NCI-H446 (cell line): ENCODE measurements at places on chromosomes 12 and 14.
A peak's percentile ranks its signal among the peaks of the same experiment; 100 is the strongest.

GRCh38 chr14:69713209-69713781 is 53.6 kb upstream of the SRSF5 start:
- DNase-seq = no peak

GRCh38 chr12:124442772-124443445 is 124.5 kb downstream of the NCOR2 start:
- DNase-seq = no peak

- DNase-seq = no peak
These were observed 1.1 kb downstream of the PPP1R1A start for GRCh38 chr12:54587315-54587873.

- no peak for DNase-seq
These were observed 119.8 kb upstream of the SFSWAP start for GRCh38 chr12:131591136-131591535.

DNA sequence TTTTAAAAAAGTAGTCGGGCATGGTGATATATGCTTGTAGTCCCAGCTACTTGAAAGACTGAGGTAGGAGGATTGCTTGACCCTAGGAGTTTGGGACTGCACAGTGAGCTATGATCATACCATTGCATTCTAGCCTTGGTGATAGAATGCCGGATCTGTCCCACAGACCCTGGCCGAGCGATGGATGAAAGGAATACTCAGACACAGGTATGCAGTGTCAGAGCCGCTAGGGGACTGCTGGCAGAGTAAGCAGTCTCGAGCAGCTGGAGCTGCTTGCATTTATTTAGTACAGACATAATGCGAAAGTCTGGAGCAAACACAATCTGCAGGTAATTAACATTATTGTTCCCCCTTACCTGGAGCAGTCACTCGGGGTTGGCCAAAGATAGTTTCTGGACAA is 18.6 kb downstream of the AICDA start:
- no peak for DNase-seq

- peak; percentile 32 for DNase-seq
These were observed 12.8 kb upstream of the PPFIBP1 start for GRCh38 chr12:27511031-27511722.

- peak; percentile 57 for DNase-seq
These were observed 663 bp downstream of the NCKAP5L start for GRCh38 chr12:49827401-49828099.

- DNase-seq = no peak
These were observed 394.2 kb downstream of the FSCB start for GRCh38 chr14:44112774-44113460.

DNA sequence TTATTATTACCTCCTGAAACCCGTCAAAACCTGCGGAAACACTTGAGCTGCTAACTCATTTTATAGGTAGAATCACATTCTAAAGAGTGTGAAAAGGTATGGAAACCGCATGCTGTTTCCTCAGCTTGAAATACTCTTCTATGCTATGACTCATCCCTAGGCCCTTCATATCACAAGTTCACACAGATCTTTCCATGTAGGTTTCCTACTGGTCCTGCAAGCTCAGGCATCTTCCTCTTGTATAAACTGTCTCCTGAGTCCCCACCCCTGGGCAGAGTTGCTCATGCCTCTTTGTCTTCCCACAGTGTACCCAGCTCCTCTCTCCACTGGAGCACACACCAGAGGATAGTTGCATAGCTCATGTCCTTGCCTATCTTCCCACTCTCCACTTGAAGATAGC is 84.7 kb downstream of the CMAS start:
- no peak for DNase-seq

DNA sequence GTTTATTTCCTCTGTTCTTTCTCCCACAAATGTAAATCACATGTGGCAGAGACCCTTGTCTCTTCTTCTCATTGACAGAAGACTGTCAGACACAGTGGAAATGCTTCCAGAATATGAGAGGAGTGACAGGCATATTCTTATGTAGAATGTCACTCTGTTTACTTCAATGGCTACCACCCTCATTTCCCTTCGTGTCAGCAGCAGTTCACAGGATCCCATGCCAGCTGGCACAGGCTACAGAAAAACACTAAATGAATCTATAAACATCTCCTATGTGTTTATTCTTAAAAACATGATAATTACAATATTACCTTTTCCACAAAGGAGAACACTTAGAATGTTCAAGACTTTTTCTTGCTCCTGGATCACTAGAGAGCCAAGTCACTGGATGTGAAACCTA is 183.8 kb upstream of the CNTN1 start:
- no peak for DNase-seq

- no peak for DNase-seq
These were observed 29.0 kb downstream of the ADGRD1 start for GRCh38 chr12:130982565-130983225.

GRCh38 chr12:105107171-105107493 is 399 bp upstream of the WASHC4 start:
- peak; percentile 38 for DNase-seq

- no peak for DNase-seq
These were observed 34.2 kb upstream of the EML1 start for GRCh38 chr14:99758872-99759545.

DNA sequence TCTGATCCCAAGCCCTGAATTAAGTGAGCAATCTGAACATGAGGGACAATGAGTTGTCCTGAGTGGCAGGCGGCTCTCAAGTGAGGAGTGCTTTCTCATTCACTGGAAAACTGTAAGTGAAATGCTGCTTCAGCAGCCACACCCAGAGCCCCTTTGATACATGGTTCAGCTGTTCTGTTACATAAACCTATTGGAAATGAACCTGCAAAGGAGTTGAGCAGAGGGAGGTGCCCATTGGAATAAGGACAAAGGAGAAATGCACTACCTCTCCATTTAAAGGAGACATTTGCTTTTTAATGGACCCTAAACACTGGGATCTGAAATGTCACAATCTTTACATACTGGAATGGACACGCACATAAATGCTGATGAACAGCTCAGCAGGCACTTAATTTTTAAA is 169.9 kb downstream of the CACNA1C start:
- no peak for DNase-seq

DNA sequence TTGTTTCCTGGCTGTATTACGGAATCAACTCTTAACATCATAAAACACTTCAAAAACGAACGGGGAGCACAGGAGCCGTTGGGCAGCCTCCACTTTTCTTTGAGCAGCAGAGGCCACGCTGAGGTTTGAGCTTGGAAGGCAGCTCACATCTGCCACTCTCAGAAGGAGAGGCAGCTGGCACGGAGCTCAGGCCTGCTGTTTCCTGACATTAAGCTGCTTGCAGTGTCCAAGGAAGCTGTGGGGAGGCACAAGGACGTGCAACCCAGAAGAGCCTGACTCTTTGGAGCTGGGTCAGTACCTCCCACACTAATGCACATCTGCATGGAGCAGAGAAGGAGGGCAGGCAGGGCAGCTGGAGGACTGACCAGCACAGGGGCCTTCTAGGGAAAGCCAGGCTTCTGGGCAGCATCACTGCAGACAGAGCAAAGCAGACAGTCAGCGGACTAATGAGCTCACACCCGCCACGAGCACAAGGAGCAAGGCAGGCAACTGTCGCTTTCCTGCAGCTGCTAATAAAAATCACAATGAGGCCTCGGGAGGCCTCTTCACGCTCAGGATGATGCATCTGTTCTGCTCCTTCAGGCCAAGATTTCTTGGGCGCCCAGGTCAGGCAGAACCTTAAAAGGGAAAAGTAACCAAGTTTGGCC is 211.1 kb downstream of the GLT1D1 start:
- DNase-seq = no peak

DNA sequence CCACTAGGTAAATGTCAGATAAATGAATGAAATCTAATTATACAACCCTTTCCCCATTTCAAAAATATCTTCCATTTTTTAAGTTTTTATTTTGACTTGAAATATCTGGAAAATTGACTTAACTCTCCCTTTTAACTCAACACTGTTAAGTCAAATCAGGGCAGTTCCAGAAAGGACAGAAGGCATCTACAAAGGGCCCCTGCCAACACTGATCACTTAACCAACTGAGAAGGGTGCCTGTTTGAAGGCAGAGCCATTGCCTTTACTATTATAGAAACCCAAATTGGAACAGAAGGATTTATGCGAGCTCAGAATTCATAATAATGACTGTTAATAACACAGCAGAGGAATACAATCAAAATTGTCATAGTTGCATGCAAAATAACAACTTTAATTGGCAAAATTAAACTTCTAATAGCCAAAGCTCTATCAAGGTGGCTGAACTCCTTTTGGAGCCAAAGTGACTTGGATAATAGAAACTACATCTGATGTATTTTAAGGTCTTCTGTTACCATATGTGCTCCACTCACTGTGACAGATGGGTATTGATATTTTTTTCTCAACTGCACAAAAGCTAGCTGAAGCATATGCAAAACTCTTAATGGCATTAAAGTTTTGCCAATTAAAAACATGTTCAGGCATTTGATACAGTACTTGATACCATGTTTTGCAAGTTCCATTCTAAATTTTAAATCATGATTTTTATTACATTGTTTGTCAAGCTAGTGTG is 383.8 kb downstream of the NOVA1 start:
- peak; percentile 47 for DNase-seq

DNA sequence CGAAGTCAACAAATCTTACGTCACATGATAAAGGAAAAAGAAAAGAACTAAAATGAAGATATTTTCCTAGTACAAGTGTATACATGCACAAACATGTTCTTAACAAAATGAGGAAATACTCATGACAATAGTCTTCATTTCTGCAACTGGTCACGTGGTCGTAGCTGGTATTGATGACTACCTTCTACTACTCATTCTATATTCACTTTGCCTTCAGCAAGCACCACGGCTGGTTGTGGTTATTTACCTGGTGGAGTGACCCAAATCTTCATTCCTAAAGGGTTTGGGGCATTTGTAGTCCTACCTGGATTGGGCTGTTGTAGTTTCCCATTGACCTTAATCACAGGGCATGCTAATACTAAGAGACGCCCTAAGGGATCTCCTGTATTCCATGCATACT is 51.2 kb downstream of the FIGNL2 start:
- no peak for DNase-seq

GRCh38 chr14:81031488-81031887 is 76.1 kb downstream of the TSHR start:
- DNase-seq = peak; percentile 16

DNA sequence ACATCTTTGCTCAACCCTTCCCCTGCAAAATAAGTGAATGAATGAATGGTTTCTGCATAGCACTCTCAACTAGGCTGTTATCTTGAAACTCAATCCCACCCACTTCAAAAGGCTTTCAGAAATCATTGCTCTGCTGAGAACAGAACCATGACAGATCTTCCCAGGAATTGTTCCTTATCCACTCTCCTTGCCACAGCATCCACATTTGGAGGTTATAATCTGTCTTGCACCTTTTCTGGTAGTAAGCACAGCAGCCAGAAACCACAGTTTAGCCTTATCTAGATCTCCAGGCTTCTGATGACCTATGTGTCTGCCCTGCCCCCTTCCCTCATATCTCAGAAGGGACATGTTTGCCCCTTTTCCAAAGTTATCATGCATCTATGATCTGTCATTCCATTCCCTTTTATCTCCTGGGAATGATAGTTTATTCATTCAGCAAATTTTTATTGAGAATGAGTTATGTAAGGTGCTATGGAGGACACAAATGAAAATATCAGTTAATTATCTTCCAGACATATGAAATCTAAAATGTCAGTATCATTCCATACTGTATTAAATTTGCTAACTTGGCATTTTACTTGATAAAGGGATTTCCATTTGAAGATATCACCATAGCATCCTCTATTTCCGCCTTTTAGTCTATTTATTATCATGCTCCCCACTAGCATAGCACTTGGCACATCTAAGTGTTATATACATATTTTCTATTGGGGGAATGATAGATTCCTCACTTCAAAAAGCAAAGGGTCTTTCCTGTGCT is 21.4 kb downstream of the LGR5 start:
- no peak for DNase-seq
